HT1080 (cell line): ENCODE measurements at places on chromosomes 11 and 22. TPM values are rescaled to one million over a fixed set of nuclear protein-coding genes. Genes with fewer than 3 reads are reported as not detected.

The CDK2AP2 gene
- 20.0 and 24.7 TPM in 2 replicates for total RNA-seq

The OR51E2 gene
- not detected in 2 replicates for total RNA-seq

The KCNA4 gene
- not detected in 2 replicates for total RNA-seq

The TMEM123 gene
- total RNA-seq = 107 and 166 TPM in 2 replicates

The FBXO7 gene
- total RNA-seq = 79.0 and 96.7 TPM in 2 replicates

DNA sequence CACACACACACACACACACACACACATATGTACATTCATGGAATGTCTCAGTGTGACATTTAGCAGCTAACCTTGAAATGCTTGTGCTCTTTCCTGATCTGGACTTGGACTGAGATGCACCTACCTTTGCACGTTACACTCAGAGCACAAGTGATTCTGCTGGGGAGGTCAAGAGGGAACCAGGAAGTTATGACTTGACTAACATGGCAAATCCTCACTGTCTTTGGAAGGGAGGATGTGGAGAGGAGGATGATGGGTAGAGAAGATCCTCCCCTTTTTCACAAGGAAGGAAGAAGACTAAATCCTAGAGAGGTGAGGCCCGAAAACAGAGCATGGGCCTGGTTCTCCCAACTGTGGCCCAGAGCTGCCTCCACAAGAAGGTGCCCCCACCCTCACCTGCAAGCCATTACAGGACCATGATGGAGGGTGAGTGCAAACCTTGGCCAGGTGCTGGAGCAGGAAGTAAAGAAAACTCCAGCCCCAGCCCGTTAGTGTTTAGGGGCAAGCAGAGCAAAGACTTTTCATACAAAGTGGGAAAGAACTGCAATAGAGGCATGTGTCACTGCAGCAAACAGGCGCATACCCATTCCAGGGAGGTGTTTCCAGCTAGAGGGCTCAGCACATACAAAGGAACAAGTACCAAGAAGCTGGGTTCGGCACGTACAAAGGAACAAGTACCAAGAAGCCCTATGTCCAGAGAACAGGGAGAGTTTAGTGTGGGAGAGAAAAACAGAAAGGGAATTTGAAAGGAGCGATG, 26.4 kb downstream of the SCN4B start:
- peak; percentile 71 for DNase-seq

DNA sequence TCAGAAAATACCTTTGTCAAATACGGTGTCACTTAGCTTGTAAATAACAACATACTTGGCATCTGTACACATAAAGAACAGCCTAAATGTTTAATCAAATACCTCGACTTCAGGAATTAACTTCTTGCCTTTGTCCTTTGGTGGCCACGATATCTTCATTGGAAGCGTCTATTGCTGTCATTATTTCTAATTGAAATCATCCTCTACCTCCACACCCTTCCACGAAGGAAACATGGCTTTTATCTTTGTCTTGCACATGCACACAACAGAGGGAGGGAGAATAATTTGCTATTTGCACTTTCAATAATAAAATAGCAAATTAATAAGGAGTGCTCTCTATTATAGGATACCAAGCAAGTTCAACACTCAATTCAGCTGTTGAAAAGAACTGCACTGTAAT, 25.8 kb upstream of the SOX6 start:
- DNase-seq = no peak

GRCh38 chr22:38930512-38930911, 26.9 kb upstream of the APOBEC3A start:
- no peak for DNase-seq

GRCh38 chr11:81596704-81597103, 1137.0 kb downstream of the FAM181B start:
- DNase-seq = no peak

DNA sequence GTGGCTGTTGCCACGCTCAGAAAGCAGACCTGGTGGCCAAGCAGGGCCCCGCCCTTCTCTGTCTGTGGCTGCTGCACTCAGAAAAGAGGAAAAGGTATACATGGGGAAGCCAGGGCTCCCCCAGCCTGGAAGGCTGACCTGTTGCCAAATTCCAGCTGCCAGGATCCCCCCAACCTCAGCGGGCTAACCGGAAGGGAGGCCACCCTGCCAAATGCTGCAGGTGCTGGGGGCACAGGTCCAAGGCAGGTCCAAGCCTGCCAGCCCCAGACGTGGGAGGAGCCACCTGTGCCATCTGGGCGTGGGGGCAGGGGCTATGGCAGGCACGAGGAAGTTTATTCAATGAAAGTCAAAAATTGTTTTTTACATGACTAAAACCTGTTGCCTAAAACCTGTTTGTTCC, 2.6 kb downstream of the NPTXR start:
- DNase-seq = no peak
